ENCODE measurements at places on chromosomes 11 and 22.
A peak's percentile ranks its signal among the peaks of the same experiment; 100 is the strongest.

DNA sequence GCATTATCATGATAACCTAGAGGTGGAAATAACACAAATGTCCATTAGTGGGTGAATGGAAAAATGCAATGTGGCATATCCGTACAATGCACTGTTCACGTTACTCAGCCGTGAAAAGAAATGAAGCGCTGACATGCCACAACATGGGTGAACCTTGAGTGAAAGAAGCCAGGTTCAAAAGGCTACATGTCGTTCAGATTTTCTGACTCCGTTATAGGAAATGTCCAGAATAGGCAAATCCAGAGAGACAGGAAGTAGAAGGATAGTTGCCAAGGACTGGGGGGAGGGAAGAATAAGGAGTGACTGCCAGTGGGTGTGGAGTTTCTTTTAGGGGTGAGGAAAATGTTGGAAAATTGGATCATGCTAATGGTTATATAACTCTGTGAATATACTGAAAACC lies 133.8 kb downstream of the ATXN10 start:
- no peak for DNase-seq

GRCh38 chr22:27094633-27095308 lies 437.4 kb downstream of the MIAT start:
- no peak for DNase-seq

DNA sequence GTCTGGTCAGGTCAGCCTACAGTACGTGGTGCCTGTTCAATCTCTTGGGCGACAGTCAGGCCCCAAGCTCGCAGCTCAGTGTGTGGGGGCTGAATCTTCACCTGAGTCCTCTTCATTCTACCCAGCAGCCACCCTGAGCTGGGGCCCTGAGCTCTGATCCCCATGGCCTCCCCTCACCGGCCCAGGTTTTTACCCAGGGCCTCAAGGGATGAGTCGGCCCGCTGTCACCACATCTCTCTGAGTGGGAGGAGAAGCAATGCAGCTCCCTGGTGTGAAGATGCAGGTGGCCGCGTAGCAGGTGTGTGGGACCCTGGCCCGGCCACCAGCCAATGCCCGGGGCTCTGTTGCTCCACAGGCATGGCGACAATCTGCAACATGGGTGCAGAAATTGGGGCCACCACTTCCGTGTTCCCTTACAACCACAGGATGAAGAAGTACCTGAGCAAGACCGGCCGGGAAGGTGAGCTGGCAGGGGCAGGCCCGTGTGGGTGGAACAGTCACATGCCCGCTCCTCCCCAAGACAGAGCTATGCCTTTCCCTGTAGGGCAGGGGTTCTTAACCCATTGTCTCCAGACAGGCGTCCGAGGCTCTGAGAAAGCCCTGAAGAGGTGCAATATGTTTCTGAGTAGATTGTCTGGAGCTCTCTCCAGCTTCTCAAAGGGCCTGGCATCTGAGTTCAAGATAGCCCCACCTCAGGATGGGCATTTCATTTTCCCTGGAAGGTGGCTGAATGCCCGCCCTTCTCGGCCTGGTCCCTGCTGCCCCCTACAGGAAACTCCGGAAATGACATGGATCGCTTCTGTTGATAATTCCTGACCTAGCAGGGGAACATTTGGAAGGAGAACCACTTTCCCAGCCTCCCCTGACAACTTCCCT lies 26.9 kb downstream of the POLR3H start:
- DNase-seq: peak; percentile 13

DNA sequence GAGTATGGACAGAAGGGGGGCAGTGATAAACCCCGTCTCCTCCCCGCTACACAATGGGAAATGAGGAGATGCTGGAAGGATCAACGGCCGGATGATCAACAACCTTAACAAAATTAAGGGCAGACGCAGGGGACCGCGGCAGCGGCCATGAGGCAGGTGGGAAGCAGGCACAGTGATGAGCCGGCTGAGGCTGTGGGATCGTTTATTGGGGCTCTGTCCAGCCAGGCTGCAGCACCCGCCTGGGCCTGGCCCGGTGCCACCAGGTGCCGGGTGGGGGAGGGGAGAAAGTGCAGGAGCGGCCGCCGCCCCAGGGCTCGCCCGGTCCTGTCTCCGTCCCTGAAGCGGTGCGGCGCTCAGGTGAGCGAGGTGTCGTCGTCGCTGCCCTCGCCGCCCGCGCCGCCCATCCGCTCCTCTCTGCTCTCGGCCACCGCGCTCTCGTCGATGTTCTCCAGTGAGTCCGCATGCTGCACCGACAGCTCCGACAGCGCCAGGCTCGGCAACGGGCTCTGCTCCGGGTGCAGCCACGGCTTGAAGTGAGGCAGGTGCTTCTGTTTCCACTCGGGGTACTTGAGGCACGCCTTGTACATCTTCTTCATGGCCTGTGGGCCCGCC lies 2.4 kb upstream of the ARAP1 start:
- DNase-seq: no peak

DNA sequence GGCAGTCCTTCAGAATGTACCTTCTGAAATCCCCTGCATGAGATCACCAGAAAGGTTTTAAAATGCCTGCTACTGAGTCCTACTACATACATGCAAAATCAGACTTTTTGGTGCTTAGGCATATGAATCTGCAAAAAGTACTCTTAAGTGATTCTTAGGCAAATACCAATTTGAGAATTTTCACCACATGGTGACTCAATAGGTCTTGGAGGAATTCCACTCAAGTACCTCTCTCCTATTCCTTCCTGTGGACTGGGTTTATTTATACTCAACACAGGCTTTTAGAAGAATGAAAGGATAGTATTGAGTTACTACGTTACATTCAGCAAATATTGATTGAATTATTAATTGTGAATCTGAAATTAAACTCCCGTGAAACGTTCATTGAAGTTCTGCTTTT lies 223.9 kb downstream of the CNTN5 start:
- DNase-seq: no peak

DNA sequence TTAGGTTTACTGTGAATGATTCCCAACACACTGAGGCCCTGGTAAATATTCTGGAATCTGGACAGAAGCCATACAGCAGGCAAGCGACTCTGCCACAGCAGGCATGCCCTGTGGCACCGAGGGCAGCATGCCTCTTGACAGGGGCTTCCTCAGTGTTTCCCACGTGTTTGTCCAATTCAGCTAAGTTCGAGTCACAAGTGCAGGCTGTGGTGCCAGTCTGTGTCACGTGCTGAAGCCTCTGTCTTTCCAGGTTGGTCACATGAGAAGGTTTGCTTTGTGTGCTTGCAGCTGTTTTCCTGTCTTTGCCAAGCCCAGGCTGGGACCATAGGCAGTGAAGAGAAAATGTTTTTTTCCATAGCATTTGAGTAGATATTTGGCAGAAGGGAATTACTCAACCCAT lies 2.4 kb upstream of the PPFIBP2 start:
- DNase-seq: no peak

- DNase-seq: no peak
Observed at GRCh38 chr11:94746721-94747120, 21.4 kb upstream of the AMOTL1 start.

GRCh38 chr11:1476940-1477736 lies 9.4 kb downstream of the MOB2 start:
- no peak for DNase-seq

DNA sequence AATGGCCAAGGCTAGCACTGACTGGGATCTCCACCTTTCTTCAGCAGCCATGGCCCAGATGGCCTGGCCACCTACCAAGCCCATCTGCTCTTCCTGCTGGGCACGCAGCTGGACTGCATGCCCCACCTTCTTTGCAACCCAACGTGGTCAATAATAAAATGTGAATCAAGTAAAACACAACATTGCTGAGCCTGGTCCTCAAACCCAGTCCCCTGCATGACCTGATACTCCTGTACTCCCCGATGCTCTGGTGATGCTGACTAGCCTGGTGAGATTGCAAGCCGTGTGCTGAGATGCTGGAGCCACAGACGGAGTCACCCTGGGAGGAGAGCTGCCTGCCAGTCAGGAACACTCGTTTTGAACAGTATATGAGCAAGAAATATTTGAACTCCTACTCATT lies 34.0 kb downstream of the PARVG start:
- DNase-seq: no peak

GRCh38 chr11:66333896-66334604 lies 2.2 kb downstream of the RIN1 start:
- DNase-seq: no peak

DNA sequence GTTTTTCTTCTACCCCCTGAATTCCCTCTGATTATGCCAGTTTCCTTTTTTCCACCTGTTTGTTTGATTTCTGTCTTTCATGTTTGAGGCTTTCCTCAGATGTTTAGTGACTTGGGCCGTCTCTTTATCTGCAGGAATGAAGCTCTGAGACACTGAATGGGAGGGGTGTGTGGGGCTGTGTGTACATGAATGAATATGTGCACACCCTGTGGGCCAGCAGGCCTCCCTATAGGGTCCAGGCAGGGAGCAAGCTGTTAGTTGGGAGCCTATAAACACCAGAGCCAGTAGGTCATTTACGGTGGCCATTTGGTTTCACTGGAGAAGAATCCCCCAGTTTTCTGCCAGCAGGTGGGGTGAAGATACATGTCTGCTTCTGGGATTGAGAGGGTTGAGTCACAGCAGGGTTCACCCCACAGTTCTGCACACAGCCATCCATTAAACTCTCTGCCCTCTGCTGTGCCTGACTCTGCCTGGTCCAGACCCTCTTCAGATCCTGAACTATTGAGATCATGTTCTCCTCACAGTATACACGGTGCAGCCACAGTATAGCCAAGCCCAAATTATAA lies 34.8 kb downstream of the BARX2 start:
- no peak for DNase-seq

GRCh38 chr11:119085437-119085847 lies 761 bp downstream of the HMBS start:
- no peak for DNase-seq

DNA sequence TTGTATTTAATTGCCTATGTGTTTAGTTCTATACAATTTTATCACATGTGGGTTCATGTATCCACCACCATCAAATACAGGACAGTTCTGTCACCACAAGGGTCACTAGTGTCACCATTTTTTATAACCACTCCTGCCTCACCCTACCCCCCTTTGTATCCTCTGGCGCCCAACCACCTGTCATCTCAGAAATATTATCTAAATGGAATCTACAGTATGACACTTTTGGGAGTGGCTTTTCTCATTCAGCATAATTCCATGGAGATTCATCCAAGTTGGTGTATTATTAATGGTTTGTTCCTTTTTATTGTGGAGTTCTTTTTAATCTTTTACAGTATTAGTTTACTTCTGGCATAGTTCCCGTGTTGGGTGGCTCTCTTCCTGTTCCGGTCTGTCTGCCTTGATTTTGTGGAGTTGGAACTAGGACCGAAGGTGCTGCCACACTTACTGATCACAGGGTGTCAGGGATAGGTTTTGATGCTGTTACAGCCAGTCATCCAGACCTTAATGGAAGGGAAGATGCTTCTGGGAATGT lies 58.5 kb downstream of the TNRC6B start:
- no peak for DNase-seq

DNA sequence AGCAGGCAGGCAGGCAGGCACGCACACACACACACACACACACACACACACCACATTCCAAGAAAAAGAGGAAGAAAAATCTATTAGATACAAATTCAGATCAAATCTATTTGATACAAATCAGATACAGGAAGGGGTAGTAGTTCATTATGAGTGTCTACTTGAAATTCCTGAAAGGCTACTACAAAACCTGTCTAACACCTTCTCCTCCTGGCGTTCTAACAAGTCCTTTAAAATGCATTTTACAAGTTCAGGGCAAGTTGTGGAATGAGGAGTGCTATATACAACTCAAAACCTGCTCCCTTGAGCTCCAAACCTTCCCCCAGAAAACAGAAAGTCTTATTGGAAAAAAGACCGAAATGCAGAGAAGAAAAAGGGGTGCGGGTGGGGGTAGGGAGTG lies 476 bp downstream of the ARHGAP32 start:
- DNase-seq: no peak

GRCh38 chr22:26360169-26360885 lies 68.7 kb upstream of the ASPHD2 start:
- DNase-seq: peak; percentile 46

DNA sequence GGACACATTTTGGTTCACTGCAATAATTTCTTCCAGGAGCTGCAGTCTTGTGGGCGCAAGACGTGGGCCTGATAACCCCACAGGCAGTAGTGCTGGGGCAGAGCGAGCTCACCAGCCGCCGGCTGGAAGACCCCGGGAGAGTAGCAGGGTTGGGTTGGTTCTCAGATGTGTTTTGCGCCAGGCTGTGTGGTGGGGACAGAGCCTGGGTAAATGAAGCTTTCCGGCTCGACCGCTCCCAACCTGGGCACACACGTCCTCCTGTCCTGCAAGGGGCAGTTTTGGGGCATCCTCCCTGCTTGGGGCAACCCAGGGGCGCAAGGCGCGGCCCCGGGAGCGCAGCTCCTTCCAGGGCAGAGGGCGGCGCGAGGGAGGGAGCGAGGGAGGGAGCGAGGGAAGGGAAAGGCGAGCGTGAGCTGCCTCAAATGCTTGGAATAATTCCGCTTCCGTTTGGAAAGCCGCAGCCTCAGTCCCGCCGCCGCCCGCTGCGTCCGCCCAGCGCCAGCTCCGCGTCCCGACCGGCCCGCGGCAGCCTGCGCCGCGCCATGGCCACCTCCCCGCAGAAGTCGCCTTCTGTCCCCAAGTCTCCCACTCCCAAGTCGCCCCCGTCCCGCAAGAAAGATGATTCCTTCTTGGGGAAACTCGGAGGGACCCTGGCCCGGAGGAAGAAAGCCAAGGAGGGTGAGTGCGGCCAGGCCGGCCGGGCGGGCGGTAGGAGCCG lies at the start of gene PARVA:
TSS of gene PARVA (plus strand) at position 466 of the 718 bp plus-strand sequence. CDS start at position 543, 77 bp downstream.
- no peak for DNase-seq

DNA sequence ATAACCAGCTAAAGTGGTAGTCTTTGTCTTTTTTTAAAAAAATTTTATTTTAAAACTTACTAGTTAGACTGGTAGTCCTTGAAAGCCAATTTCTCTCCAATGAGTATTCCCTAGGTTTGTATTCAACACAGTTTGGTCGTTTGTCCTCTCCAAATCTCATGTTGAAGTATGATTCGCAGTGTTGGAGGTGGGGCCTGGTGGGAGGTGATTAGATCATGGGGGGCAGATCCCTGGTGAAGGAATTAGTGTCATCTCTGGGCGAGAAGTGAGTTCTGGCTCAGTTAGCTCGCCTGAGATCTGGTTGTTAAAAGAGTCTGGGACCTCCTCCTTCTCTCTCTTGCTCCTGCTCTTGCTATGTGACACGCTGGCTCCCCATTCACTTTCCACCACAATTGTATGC lies 18.0 kb downstream of the FLI1 start:
- DNase-seq: no peak

DNA sequence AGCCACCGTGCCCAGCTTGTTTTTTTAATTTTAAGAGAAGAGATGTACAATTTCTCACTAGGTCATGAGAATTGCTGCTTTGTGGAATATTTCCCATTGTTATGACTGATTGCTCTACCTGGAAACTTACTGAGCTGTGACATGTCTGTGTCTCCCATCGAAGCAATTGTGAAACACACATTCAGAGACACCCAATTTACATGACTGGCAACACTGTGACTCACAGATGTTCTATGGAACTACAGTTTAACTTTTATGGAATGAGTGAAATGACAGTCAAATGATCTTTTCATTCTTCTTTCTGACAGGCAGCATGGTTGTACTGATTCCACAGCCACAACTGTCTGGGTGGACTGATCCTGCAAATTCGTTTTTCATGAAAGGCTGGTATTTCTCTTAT lies 32.3 kb downstream of the ELF5 start:
- DNase-seq: no peak

GRCh38 chr11:112811783-112812182 lies 149.4 kb upstream of the NCAM1 start:
- DNase-seq: no peak

- DNase-seq: no peak
Observed at GRCh38 chr11:121793916-121794315, 322.1 kb downstream of the BLID start.
